Activated CD4-positive, alpha-beta T cell treated with anti-CD3 and anti-CD28 coated beads, Interleukin-2, amount 10 ng/mL, durations not matched to agents 24 days and 14 days (primary cell): ENCODE measurements at places on chromosomes 1 and 21.

DNA sequence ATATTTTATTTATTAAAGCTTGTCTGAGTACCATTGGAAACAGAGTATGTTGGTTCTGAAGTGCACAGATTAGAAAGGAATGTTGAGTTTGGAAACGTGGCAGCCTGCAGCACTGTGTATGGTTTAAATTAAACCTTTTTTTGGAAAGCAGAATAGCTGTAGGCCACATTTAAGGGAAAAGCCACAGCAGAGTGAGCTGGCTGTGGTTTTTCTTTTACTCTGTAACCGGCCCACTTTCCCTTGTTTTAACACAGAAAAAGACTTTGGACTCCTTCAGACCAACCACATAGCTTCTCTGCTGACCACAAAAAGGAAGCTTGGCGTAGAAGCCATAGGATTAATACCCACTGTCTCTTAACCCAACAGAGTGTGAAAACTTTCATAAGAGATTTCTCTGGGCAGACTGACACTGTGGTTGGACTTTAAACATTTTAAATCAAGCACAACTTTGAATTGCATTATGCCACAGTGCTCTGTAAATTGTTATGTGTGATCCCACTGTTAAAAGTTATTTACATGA, 75.2 kb downstream of the NFIA start:
- DNase-seq = no peak
- H3K27me3 ChIP-seq = peaks cover 28% of the 10 kb centered on the region
- no peak overlapping the region for H3K27ac ChIP-seq
- H3K4me1 ChIP-seq = peaks cover 5% of the 10 kb centered on the region
- H3K4me3 ChIP-seq = no peak overlapping the region
- no peaks in the 10 kb centered on the region for H3K36me3 ChIP-seq

- peak overlapping the region; percentile 67 for H3K4me3 ChIP-seq
- DNase-seq = peak; percentile 65
- peak overlapping the region; percentile 79 for H3K27ac ChIP-seq
- H3K36me3 ChIP-seq = peaks cover 17% of the 10 kb centered on the region
- H3K4me1 ChIP-seq = peaks cover 26% of the 10 kb centered on the region
- H3K27me3 ChIP-seq = peaks cover 86% of the 10 kb centered on the region
These were observed 1.6 kb upstream of the BARHL2 start for GRCh38 chr1:90718411-90719329.

DNA sequence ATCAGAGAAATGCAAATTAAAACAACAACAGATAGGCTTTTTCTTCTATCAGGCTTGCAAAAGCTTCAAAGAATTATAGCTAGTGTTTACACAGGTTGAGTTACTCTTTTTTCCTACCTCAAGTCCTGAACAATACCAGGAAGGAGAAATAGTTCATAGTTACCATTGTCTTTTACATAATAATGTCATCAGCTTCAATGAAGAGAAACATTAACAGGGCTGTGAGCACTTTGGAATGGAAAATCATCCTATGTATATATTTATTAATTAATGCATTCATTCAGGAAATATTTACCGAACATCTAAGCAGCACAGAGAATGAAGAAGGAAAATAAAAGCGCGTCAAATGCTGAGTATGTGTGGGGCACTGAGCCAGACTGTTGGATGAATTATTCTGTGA, 197.3 kb downstream of the ZBTB18 start:
- no peak for DNase-seq
- no peak overlapping the region for H3K27ac ChIP-seq
- H3K4me3 ChIP-seq = no peak overlapping the region
- peaks cover 2% of the 10 kb centered on the region for H3K27me3 ChIP-seq
- H3K4me1 ChIP-seq = no peaks in the 10 kb centered on the region
- H3K36me3 ChIP-seq = no peaks in the 10 kb centered on the region

DNA sequence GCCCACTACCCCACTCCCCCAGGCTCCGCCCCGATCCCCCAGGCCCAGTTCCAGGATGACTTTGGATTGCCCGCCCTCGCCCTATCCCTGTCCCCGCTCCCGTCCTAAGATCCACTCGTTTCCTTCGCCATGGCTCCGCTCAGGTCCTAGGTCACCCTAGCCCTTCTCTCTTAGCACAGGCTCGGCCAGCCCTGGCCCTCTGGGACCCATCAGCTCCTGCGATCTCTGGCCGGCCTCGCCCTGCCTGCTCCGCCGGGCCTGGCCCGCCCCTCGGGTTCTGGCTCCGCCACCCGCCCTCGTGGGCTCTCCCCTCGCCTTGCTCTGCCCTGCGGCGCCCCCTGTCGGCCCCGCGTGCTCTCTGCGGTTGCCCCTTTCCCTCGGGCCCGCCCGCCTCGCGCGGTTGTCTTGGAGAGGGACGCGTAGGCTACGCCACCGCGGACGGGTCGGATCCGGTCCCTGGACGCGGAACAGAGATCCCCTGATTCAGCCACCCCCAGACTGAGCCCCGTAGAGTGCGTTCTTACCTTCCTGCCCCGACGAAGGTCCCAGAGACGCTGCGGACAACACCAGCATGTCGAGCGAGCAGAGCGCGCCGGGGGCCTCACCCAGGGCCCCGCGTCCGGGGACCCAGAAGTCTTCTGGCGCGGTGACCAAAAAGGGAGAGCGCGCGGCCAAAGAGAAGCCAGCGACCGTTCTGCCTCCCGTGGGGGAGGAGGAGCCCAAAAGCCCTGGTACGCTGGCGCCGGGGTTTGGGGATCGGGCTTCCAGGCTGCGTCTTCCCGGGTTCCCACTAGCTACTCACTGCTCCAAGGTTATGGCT, at the start of gene LRRC71:
LRRC71 (plus strand) TSS at position 400 of the 820 bp plus-strand sequence; CDS start at position 572, 172 bp downstream.
- H3K27me3 ChIP-seq = peaks cover 73% of the 10 kb centered on the region
- peaks cover 5% of the 10 kb centered on the region for H3K4me1 ChIP-seq
- no peak within 1 kb of the TSS for H3K27ac ChIP-seq
- no peaks in the 10 kb centered on the region for H3K36me3 ChIP-seq
- DNase-seq = peak; percentile 94

DNA sequence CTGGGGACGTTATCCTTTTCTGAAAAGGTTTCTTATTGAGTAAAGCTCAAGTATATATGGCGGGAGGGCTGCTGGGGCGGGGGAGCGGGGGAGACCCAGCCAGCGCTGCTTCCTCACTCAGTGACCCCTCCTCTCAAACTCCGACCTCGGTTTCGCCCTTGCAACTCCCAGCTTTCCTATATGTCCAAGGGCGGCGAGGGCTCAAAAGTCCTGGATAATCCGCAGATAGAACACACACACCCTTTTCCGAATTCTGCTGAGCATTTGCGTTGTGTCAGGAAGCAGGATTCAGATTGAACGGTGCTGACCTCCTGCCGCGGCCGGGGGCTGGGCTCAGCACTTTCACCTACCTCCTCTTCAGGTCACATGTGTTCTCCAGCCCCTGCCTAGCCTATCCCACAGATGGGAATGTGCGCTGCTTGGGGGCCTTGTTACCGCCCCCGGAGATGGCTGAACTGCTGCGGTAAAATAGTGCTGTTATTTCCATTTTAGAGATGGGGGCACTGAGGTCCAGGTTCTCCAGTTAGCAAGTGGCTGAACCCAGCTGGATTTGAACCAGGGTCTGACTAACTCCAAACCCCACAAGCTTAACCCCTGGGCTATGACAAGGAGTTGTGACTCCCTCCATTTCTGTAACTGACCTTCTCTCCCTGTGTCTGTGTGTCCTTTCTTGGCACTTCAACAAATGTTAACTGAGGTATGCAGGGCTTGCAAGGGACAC, 795 bp upstream of the AHDC1 start:
- H3K36me3 ChIP-seq = no peaks in the 10 kb centered on the region
- H3K27ac ChIP-seq = peak overlapping the region; percentile 49
- peak overlapping the region; percentile 99 for H3K4me3 ChIP-seq

DNA sequence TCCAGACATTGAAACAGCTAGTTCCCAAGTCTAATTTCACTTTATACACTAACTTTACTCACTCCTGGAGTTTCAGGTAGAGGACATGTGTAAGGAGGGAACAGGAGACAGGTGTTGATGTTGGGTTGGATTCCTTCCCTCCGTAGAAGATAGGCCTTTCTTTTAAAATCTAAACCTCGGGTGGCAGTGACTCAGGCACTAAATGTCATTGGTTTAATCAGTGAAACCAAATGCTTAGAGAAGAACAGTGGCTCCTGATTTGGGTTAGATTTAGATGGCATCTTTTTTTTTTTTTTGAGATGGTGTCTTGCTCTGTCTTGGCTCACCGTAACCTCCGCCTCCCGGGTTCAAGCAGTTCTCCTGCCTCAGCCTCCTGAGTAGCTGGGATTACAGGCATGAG, 7.2 kb downstream of the CAP1 start:
- no peak for DNase-seq
- H3K4me3 ChIP-seq = peak overlapping the region; percentile 67
- H3K27me3 ChIP-seq = no peaks in the 10 kb centered on the region
- H3K4me1 ChIP-seq = peaks cover 69% of the 10 kb centered on the region
- peak overlapping the region; percentile 87 for H3K27ac ChIP-seq

DNA sequence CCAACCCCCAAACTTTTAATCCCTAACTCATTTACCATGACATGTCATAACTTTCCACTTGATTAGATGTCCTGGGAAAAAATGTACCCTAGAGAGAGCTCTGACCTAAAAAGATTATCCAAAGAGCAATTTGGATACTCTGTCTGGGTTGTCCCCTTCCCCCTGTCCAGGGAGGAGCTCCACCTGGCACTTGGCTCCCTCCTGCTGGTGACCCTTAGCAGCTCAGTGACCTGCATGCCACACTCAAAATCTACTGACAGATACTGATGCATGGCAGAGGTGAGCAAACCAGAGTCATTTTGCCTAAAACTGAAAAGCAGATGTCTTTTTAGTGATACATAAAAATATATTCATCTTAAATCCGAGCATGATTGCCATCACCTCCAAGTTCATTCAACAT, 442.3 kb upstream of the CHRM3 start:
- H3K27ac ChIP-seq = no peak overlapping the region
- DNase-seq = no peak
- no peaks in the 10 kb centered on the region for H3K4me1 ChIP-seq
- H3K27me3 ChIP-seq = no peaks in the 10 kb centered on the region
- no peaks in the 10 kb centered on the region for H3K36me3 ChIP-seq

- H3K4me3 ChIP-seq = no peak overlapping the region
- no peaks in the 10 kb centered on the region for H3K27me3 ChIP-seq
- peaks cover 73% of the 10 kb centered on the region for H3K36me3 ChIP-seq
- DNase-seq = no peak
These were observed 53.2 kb downstream of the SAMSN1 start for GRCh38 chr21:14492931-14493330.

- no peak overlapping the region for H3K27ac ChIP-seq
- H3K4me3 ChIP-seq = no peak overlapping the region
- no peaks in the 10 kb centered on the region for H3K27me3 ChIP-seq
These were observed 110.0 kb upstream of the SPAG17 start for GRCh38 chr1:118294875-118295642.

DNA sequence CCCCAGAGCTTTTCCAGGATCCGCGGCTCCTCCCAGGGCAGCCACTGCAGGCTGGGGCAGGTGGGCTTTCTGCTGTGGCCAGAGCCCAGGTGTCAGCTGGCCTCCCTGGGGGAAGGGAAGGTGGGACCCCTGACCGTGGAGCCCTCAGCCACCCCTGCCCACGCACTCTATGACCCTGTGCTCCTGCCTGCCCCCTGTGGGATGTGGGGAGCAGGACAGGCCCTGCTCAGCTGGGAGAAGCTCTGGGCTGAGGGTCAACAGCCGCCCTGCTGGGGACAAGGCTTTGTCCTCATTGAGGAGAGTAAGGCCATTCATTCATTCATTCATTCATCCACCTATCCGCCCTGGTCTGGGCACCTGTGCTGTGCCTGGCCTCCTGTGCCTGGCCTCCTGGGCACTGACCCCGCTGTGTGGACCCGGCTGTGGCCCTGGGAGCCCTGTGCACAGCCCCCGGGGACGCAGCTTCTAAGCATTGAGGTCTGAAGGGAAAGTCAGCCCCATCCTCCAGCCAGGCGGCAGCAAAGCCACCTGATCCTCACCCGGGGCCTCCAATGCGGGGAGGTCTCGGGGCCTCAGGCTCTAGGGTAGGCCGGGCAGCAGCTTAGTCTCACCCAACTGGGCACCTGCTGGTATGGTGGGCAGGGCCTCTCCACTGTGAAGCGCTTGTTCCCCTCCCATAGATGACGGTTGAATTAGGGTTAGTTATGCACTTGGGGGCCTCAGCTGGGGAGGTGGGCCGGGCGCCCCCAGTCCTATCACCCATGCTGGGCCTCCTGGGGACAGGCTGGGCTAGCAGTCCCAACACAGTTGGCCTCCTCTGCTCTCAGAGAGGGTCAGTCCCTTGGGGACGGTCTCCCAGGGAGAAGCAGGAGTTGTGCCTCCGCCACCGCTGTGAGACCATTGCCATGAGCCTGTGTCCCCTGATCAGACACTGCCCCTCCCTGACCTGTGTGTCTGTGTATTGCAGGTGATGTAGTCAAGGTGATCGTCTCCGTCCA, 6.0 kb downstream of the TNFRSF14 start:
- H3K4me3 ChIP-seq = no peak overlapping the region
- no peaks in the 10 kb centered on the region for H3K27me3 ChIP-seq

- DNase-seq = no peak
- no peak overlapping the region for H3K27ac ChIP-seq
- H3K4me1 ChIP-seq = no peaks in the 10 kb centered on the region
- H3K4me3 ChIP-seq = no peak overlapping the region
These were observed 375.1 kb upstream of the ZP4 start for GRCh38 chr1:238265866-238266265.

DNA sequence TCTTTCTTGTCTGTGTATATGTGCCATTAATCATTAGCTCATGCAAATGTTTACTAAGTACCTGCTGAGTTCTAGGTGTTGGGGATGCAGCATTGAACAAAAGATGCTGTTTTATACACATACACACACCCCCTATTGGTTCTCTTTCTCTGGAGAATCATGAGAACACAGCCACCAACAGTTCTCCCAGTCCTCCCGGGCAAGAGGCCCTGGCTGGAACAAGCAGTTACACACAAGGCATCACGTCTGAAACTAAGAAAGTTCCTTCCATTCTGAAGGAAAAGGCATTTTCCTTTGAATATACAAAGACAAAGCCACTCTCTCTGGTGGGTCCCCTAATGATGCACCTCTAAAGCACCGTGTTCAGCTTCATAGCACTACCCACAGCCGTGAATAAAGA, 10.8 kb downstream of the CASP9 start:
- H3K4me3 ChIP-seq = no peak overlapping the region
- peaks cover 51% of the 10 kb centered on the region for H3K36me3 ChIP-seq
- peak overlapping the region; percentile 19 for H3K27ac ChIP-seq
- no peak for DNase-seq
- peaks cover 43% of the 10 kb centered on the region for H3K4me1 ChIP-seq

GRCh38 chr1:35748326-35748725, 21.5 kb downstream of the CLSPN start:
- no peaks in the 10 kb centered on the region for H3K4me1 ChIP-seq
- H3K27me3 ChIP-seq = no peaks in the 10 kb centered on the region
- peaks cover 42% of the 10 kb centered on the region for H3K36me3 ChIP-seq
- no peak overlapping the region for H3K27ac ChIP-seq
- no peak for DNase-seq

- no peaks in the 10 kb centered on the region for H3K36me3 ChIP-seq
- no peaks in the 10 kb centered on the region for H3K27me3 ChIP-seq
- no peak for DNase-seq
- H3K4me3 ChIP-seq = no peak overlapping the region
- no peaks in the 10 kb centered on the region for H3K4me1 ChIP-seq
These were observed 181.4 kb downstream of the ZP4 start for GRCh38 chr1:237709355-237709754.
